HepG2 (cell line): ENCODE measurements at places on chromosomes 6 and 20. TPM values are rescaled to one million over a fixed set of nuclear protein-coding genes. Genes with fewer than 3 reads are reported as not detected.

GRCh38 chr6:169930799-169931198 is 179.4 kb downstream of the ERMARD start:
- DNase-seq: no peak

DNA sequence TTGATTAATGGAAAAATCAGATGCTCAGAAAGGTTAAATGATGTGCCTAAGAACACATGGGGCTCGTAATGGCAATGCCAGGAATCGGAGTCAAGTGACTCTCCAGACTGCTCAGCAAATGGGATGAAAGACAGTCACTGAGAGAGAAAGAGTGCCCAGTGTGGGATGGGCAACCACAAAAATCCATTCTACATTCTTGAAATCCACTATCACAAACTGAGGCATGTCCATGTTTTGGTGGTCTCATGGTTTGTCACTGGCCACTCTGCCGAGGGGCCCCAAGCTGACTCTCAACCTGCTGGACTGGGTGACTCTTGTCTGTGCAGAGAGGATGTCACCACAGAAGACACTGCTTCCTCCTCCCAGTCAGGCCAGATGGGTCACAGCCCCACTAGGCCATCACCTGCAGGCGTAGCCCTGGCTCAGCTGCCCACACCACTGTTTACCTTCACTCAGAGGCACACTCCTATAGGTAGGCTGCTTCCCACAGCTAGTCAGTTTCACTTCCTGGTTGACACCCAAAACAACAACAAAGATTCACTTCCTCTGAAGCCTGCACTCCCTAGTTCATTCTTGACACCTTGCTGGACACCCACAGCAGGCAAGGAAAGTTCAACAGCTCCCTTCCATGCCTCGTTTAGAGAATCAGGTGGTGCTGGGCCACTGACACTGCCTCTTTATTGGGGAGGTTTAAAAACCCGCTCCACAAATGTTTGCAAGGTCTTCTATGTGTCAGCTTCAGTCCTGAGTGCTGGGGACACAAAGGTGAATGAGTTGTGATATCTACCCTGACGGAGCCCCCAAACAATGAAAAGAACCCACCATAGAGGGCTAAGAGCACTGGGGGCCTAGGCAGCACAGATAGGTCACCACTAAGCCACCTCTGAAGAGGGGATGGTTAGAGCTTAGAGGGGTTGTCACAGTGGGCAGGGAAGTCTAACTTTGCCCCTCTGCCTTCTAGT is 21.7 kb downstream of the MAP1LC3A start:
- no peak for DNase-seq

- no peak for DNase-seq
Measured at GRCh38 chr20:56429502-56429901, 17.4 kb downstream of the CASS4 start.

The OR2H2 gene
- total RNA-seq: not detected in 2 replicates

The KCNQ5 gene
- not detected in 2 replicates for total RNA-seq
